Left kidney (tissue), 8 donors: ENCODE measurements at places on chromosomes 6 and 20. TPM values are rescaled to one million over a fixed set of nuclear protein-coding genes. Genes with fewer than 3 reads are reported as not detected.

Gene MEP1A
- polyA plus RNA-seq: not detected

Gene SYNE1
- polyA plus RNA-seq: 105 TPM

Gene CCN2
- 243 TPM for polyA plus RNA-seq

Gene ANKS1A
- polyA plus RNA-seq: 42.0 TPM

Gene PPP1R14C
- 21.6 TPM for polyA plus RNA-seq

Gene MYH7B
- polyA plus RNA-seq: 1.6 TPM

Gene ELOVL4
- polyA plus RNA-seq: 4.0 TPM

Gene BPI
- polyA plus RNA-seq: 0.32 TPM

Gene SLC4A11
- 2.3 TPM for polyA plus RNA-seq

Gene ZNF391
- polyA plus RNA-seq: 13.5 TPM

Gene ADGRF4
- 0.37 TPM for polyA plus RNA-seq

Gene PACRG
- polyA plus RNA-seq: 20.2 TPM

Gene HLA-F
- polyA plus RNA-seq: 5.0 TPM

Gene PROKR2
- polyA plus RNA-seq: not detected

Gene MEI4
- polyA plus RNA-seq: 2.1 TPM

Gene SUMO4
- 1.0 TPM for polyA plus RNA-seq

Gene FNDC1
- polyA plus RNA-seq: 6.3 TPM

Gene CDH4
- polyA plus RNA-seq: 7.3 TPM

Gene DAAM2
- 26.2 TPM for polyA plus RNA-seq

Gene PERP
- polyA plus RNA-seq: 17.1 TPM

Gene CALHM6
- 3.6 TPM for polyA plus RNA-seq

Gene BMP5
- polyA plus RNA-seq: 3.8 TPM

Gene TP53TG5
- polyA plus RNA-seq: 2.0 TPM

Gene NRM
- 38.1 TPM for polyA plus RNA-seq

Gene LBP
- 0.10 TPM for polyA plus RNA-seq

Gene MAP1LC3A
- polyA plus RNA-seq: 14.2 TPM

Gene TOMM34
- polyA plus RNA-seq: 40.4 TPM

Gene SNAI1
- 7.2 TPM for polyA plus RNA-seq

Gene NELFE
- 89.9 TPM for polyA plus RNA-seq

Gene CDC5L
- 43.7 TPM for polyA plus RNA-seq

Gene NKX2-4
- not detected for polyA plus RNA-seq

Gene PLCB4
- 18.9 TPM for polyA plus RNA-seq

Gene ATP6V1G2
- 8.6 TPM for polyA plus RNA-seq

Gene NUS1
- 59.1 TPM for polyA plus RNA-seq

Gene HSPA1L
- polyA plus RNA-seq: 3.8 TPM

Gene DZANK1
- polyA plus RNA-seq: 11.8 TPM

Gene CTCFL
- 2.8 TPM for polyA plus RNA-seq

Gene ID1
- 132 TPM for polyA plus RNA-seq

Gene SLC22A2
- 14.3 TPM for polyA plus RNA-seq

Gene RUNX2
- polyA plus RNA-seq: 2.5 TPM

Gene SEL1L2
- polyA plus RNA-seq: not detected

Gene PCSK2
- 0.62 TPM for polyA plus RNA-seq

Gene SLC2A10
- 16.6 TPM for polyA plus RNA-seq

Gene C20orf141
- polyA plus RNA-seq: not detected

Gene VGLL2
- not detected for polyA plus RNA-seq

Gene F13A1
- polyA plus RNA-seq: 14.9 TPM

Gene PPIL6
- 21.5 TPM for polyA plus RNA-seq

Gene HTR1B
- polyA plus RNA-seq: 0.38 TPM

Gene ANGPT4
- 0.22 TPM for polyA plus RNA-seq

Gene CENPW
- 39.4 TPM for polyA plus RNA-seq

Gene GLP1R
- 1.3 TPM for polyA plus RNA-seq

Gene TOX2
- polyA plus RNA-seq: 3.7 TPM

Gene SFTA2
- polyA plus RNA-seq: 0.76 TPM

Gene TSHZ2
- polyA plus RNA-seq: 14.2 TPM

Gene OR12D3
- not detected for polyA plus RNA-seq
